Caco-2 (cell line): ENCODE measurements at places on chromosomes 3 and 15.

GRCh38 chr3:170869239-170869590 lies 780 bp downstream of the RPL22L1 start:
- no peaks in the 10 kb centered on the region for H3K27me3 ChIP-seq
- H3K36me3 ChIP-seq, result no peaks in the 10 kb centered on the region; the same call in none of the 2 replicates
- H3K4me1 ChIP-seq, result peaks cover 11% of the 10 kb centered on the region; the same call in 1 of the 2 replicates
- peak overlapping the region; percentile 80 for H3K4me3 ChIP-seq

- no peaks in the 10 kb centered on the region for H3K36me3 ChIP-seq
- no peaks in the 10 kb centered on the region for H3K27me3 ChIP-seq
- DNase-seq, result no peak
- H3K27ac ChIP-seq, result no peak overlapping the region
- H3K4me3 ChIP-seq, result no peak overlapping the region
These were observed 212.6 kb upstream of the SEMA6D start for GRCh38 chr15:47504624-47505256.

- DNase-seq, result no peak
- H3K4me3 ChIP-seq, result no peak overlapping the region
- H3K27ac ChIP-seq, result no peak overlapping the region
- no peaks in the 10 kb centered on the region for H3K36me3 ChIP-seq
- no peaks in the 10 kb centered on the region; the same call in 1 of the 2 replicates for H3K27me3 ChIP-seq
These were observed 156.7 kb downstream of the CACNA2D3 start for GRCh38 chr3:54279005-54279583.

DNA sequence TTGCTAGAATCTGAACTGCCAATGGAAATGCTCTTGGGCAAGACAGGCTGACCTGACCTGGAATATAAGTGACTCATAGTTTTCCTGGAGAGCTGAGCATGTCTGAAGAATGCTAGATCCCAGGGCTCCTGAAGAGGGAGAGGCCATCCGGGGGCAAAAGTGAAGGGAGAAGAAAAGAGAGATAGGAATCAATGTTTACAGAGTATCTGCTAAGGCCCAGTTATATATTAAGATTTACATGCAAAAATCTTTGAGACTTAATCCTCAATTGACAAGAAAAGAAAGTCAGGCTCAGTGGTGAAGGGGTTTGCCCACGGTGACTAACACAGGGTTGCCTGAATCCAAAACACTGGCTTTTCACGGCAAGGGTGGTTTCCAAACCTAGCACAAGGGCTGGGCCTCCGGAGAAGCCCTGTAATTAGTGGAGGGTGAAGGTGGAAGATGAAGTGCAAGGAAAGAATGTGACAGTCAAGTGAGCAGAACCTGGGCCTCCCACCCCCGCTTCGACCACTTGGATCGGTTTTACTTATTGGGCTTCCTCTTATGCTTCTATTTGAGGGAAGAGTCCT lies 91.7 kb upstream of the FGF12 start:
- no peak overlapping the region for H3K4me3 ChIP-seq
- no peak overlapping the region for H3K27ac ChIP-seq
- no peaks in the 10 kb centered on the region for H3K27me3 ChIP-seq

DNA sequence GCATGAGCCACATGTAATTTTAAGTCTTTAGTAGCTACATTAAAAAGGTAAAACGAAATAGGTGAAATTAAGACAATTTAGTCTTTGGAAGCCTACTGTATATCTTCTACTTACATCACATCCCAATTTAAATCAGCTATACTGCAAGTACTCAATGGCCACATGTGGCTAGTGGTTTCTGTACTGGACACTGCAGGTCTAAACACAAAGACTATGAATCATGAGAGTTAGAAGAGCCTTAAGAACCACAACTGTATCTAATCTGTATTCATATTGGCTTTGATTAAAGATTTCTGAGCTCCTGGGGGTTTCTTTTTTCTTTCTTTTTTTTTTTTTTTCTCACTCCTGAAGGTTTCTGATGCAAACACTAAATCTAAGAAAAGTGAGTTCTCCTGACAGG lies 2.3 kb upstream of the EIF1B start:
- no peak for DNase-seq
- H3K4me3 ChIP-seq, result no peak overlapping the region
- H3K36me3 ChIP-seq, result no peaks in the 10 kb centered on the region
- no peak overlapping the region for H3K27ac ChIP-seq

- H3K4me1 ChIP-seq, result no peaks in the 10 kb centered on the region
- no peak overlapping the region for H3K4me3 ChIP-seq
- DNase-seq, result no peak
- no peaks in the 10 kb centered on the region for H3K27me3 ChIP-seq
These were observed 124.4 kb downstream of the ANO10 start for GRCh38 chr3:43497422-43497821.

- no peaks in the 10 kb centered on the region for H3K4me1 ChIP-seq
- H3K4me3 ChIP-seq, result no peak overlapping the region
- DNase-seq, result peak; percentile 42
- H3K36me3 ChIP-seq, result no peaks in the 10 kb centered on the region
- H3K27ac ChIP-seq, result no peak overlapping the region
These were observed 76.1 kb upstream of the PLSCR4 start for GRCh38 chr3:146326875-146327543.

- no peak overlapping the region for H3K4me3 ChIP-seq
- no peaks in the 10 kb centered on the region for H3K36me3 ChIP-seq
- H3K27ac ChIP-seq, result no peak overlapping the region
- H3K27me3 ChIP-seq, result no peaks in the 10 kb centered on the region; the same call in 1 of the 2 replicates
These were observed 94.0 kb downstream of the CORO2B start for GRCh38 chr15:68672781-68673205.

GRCh38 chr15:80308002-80308401 lies 56.0 kb upstream of the CTXND1 start:
- no peaks in the 10 kb centered on the region for H3K27me3 ChIP-seq
- no peak overlapping the region for H3K4me3 ChIP-seq
- no peak overlapping the region for H3K27ac ChIP-seq
- H3K4me1 ChIP-seq, result no peaks in the 10 kb centered on the region
